ENCODE measurements at places on chromosomes 5 and 9. TPM values are rescaled to one million over a fixed set of nuclear protein-coding genes. Genes with fewer than 3 reads are reported as not detected.

ENTR1 gene
- total RNA-seq, result 53.6 TPM

KIF24 gene
- total RNA-seq, result 1.0 TPM

ZMAT2 gene
- 8.8 TPM for total RNA-seq

ORM2 gene
- not detected for total RNA-seq

FCN1 gene
- total RNA-seq, result not detected

SPATA9 gene
- not detected for total RNA-seq

CTNND2 gene
- under 0.01 TPM for total RNA-seq

HAVCR1 gene
- 2.1 TPM for total RNA-seq

LECT2 gene
- total RNA-seq, result not detected

PRELID2 gene
- total RNA-seq, result 7.9 TPM

HRH2 gene
- total RNA-seq, result not detected

CRHBP gene
- total RNA-seq, result 0.33 TPM

PCDHB11 gene
- total RNA-seq, result 0.63 TPM

CEP72 gene
- total RNA-seq, result 7.5 TPM

RNF183 gene
- not detected for total RNA-seq

PSD2 gene
- total RNA-seq, result under 0.01 TPM

ST8SIA4 gene
- total RNA-seq, result 3.8 TPM

GDA gene
- not detected for total RNA-seq

SVEP1 gene
- 0.16 TPM for total RNA-seq

GNA14 gene
- total RNA-seq, result 0.51 TPM

RORB gene
- total RNA-seq, result under 0.01 TPM

PCDHA8 gene
- not detected for total RNA-seq

TEK gene
- total RNA-seq, result 0.98 TPM

FOXI1 gene
- not detected for total RNA-seq

CDH10 gene
- 0.13 TPM for total RNA-seq

HSPB3 gene
- not detected for total RNA-seq

HTR4 gene
- total RNA-seq, result not detected

ESM1 gene
- total RNA-seq, result not detected

SLCO4C1 gene
- total RNA-seq, result 7.9 TPM

ACSL6 gene
- not detected for total RNA-seq

MEF2C gene
- total RNA-seq, result 4.4 TPM

FGF1 gene
- total RNA-seq, result 0.25 TPM
